Activated T-cell treated with anti-CD3 and anti-CD28 coated beads, Interleukin-2, amount 50 U/mL, for 72 hours (primary cell): ENCODE measurements at places on chromosomes 12 and 14.

DNA sequence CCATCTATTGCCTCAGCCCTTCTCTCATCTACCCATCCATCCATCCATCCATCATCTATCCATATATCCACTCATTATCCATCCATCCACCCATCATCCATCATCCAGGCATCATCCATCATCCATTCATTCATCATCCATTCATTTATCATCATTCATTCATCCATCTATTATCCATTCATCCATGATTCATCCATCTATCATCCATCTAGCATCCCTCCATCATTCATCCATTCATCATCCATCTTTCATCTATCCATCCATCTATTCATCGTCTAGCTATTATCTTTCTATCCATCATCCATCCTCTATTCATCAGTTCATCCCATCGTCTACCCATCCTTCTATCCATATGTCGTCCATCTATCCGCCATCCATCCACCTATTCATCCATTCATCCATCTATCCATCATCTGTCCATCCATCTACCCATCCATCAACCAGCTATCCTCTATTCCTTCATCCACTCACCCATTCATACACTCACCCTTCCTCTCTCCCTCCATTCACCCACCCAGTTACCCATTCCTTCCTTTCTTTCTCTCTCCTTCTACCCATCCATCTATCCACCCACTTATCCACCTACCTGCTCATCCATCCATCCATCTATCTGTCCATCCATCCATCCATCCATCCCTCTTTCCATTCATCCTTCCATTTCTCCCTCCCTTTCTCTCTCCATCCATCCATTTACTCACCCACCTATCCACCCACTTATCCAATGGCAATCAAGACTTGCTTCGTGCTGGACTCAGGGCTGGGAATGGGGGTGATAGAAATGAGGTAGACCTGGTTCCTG is 59.3 kb downstream of the KIF26A start:
- no peak overlapping the region for H3K27ac ChIP-seq
- H3K36me3 ChIP-seq = no peaks in the 10 kb centered on the region
- H3K4me3 ChIP-seq = no peak overlapping the region
- DNase-seq = no peak
- H3K27me3 ChIP-seq = no peaks in the 10 kb centered on the region
- H3K4me1 ChIP-seq = no peaks in the 10 kb centered on the region

DNA sequence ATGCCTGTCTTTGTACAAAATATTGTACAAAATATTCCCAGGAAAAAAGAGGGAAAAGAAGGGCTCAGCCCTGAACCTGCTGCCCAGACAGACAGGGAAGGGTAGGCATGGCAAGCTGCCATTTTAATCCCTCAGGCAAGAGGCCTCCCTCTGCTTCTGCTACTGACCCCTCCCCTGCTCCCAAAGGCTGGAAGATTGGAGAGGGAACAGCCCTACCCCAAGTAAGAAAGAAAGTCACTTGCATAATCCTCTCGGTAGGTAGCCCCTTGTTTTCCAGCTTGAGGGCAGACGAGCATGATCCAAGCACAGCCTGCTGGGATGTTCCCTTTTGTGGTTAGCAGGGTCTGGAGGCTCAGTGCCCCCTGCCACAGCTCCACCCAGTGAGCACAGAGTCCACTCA is 20.7 kb downstream of the ADCY6 start:
- no peaks in the 10 kb centered on the region for H3K36me3 ChIP-seq
- H3K27ac ChIP-seq = no peak overlapping the region
- H3K4me3 ChIP-seq = no peak overlapping the region
- H3K27me3 ChIP-seq = no peaks in the 10 kb centered on the region

GRCh38 chr14:64610049-64610746 is 60.4 kb downstream of the PPP1R36 start:
- no peak overlapping the region for H3K4me3 ChIP-seq
- no peak overlapping the region for H3K27ac ChIP-seq
- no peak for DNase-seq
- H3K27me3 ChIP-seq = peaks cover 13% of the 10 kb centered on the region
- H3K4me1 ChIP-seq = no peaks in the 10 kb centered on the region
- no peaks in the 10 kb centered on the region for H3K36me3 ChIP-seq

- peak; percentile 3 for DNase-seq
- peaks cover 12% of the 10 kb centered on the region for H3K27me3 ChIP-seq
- no peaks in the 10 kb centered on the region for H3K4me1 ChIP-seq
- H3K4me3 ChIP-seq = no peak overlapping the region
- no peak overlapping the region for H3K27ac ChIP-seq
- H3K36me3 ChIP-seq = no peaks in the 10 kb centered on the region
Observed at GRCh38 chr12:46933947-46934346, 108.2 kb upstream of the SLC38A4 start.

DNA sequence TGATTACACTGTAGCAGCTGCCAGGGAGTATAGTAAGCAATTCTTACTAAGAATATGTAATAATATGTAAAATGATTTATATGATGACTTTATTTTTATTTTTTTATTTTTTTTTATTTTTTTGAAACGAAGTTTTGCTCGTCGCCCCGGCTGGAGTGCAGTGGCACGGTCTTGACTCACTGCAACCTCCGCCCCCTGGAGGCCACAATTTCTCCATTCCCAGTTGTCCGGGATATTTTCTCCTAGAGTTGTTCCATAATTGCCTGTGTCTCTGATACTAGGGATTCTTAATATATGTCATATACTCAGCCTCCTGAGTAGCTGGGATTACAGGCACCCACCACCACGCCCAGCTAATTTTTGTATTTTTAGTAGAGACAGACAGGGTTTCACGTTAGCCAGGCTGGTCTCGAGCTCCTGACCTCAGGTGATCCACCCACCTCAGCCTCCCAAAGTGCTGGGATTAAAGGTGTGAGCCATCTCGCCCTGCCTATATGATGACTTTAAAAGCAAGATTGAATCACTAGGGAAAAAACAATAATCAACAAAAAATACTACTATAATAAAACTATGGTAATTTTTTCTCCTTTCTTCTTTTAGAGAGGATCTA is 12.2 kb upstream of the ITPR2 start:
- peak; percentile 6 for DNase-seq
- no peak overlapping the region for H3K4me3 ChIP-seq
- no peak overlapping the region for H3K27ac ChIP-seq
- H3K4me1 ChIP-seq = peaks cover 18% of the 10 kb centered on the region
- no peaks in the 10 kb centered on the region for H3K36me3 ChIP-seq
- H3K27me3 ChIP-seq = peaks cover 5% of the 10 kb centered on the region

DNA sequence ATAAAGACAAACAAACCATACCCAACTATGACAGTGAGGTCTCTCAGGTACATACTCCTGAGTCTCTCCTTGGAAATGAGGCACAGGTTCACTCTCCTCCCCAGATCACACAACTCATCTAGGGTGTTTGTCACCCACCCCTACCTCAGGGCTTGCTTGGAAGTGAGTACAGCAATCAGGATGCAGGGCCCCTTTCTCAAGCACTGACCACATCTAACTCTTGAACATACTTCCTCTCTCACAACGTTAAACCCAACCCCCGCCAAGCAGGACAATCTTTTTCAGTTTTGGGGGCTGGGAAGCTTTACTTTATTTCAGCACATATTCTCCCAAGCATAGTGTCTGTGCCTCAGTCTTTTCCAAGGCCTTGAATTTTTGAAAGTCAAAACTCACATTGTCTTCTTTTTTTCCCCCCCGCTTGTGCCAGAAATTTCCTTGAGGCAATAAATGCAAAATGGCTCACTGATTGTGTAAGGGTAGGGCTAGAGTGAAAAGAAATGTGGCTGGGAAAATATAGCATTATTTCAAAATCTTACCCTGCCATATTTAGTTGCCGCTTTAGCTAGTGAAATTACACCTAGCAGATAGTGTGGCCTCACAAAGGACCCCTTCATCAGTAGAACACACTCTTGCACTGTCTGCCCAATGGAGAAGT is 2.4 kb upstream of the GPR65 start:
- H3K27ac ChIP-seq = peak overlapping the region; percentile 25
- DNase-seq = peak; percentile 38
- peaks cover 13% of the 10 kb centered on the region for H3K36me3 ChIP-seq
- H3K4me3 ChIP-seq = peak overlapping the region; percentile 62

GRCh38 chr12:101238800-101239329 is 28.8 kb upstream of the SLC5A8 start:
- H3K4me1 ChIP-seq = no peaks in the 10 kb centered on the region
- peaks cover 12% of the 10 kb centered on the region for H3K27me3 ChIP-seq
- H3K36me3 ChIP-seq = no peaks in the 10 kb centered on the region
- no peak overlapping the region for H3K4me3 ChIP-seq
- no peak for DNase-seq
- H3K27ac ChIP-seq = no peak overlapping the region
